ENCODE measurements at places on chromosomes 3 and 15. TPM values are rescaled to one million over a fixed set of nuclear protein-coding genes. Genes with fewer than 3 reads are reported as not detected.

- H3K4me1 ChIP-seq = no peaks in the 10 kb centered on the region
- H3K4me3 ChIP-seq = no peak overlapping the region
- H3K36me3 ChIP-seq = peaks cover 41% of the 10 kb centered on the region
- no peaks in the 10 kb centered on the region for H3K27me3 ChIP-seq
- no peak for DNase-seq
- no peak overlapping the region for H3K27ac ChIP-seq
These were observed 47.0 kb upstream of the PPIB start for GRCh38 chr15:64209680-64210334.

GRCh38 chr3:186742618-186743380 lies 25.6 kb downstream of the KNG1 start:
- DNase-seq = no peak
- no peak overlapping the region for H3K4me3 ChIP-seq
- no peaks in the 10 kb centered on the region for H3K27me3 ChIP-seq
- H3K4me1 ChIP-seq = peaks cover 6% of the 10 kb centered on the region

DNA sequence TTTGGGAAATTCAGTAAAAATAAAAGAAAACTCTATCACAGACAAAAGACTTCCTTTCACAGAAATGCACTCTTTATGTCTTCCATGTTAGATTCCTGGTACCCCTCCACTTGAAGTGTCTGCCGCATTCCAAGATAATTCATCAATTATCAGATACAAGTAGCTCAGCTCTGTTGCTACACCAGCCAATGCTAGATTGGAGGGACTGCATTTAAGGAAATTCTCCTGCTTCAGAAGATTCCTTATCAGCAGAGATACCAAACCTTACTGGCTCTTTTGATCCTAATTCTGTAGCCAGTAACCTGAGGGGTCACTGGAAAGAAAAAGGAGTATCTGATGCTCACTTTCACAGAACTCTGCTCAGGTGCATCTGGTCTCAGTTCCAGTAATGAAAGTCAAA lies 63.9 kb downstream of the TM4SF4 start:
- no peaks in the 10 kb centered on the region for H3K36me3 ChIP-seq
- H3K27ac ChIP-seq = no peak overlapping the region
- H3K27me3 ChIP-seq = no peaks in the 10 kb centered on the region
- DNase-seq = no peak
- peaks cover 63% of the 10 kb centered on the region for H3K4me1 ChIP-seq
- H3K4me3 ChIP-seq = no peak overlapping the region

- no peak for DNase-seq
- no peaks in the 10 kb centered on the region for H3K4me1 ChIP-seq
- no peak overlapping the region for H3K4me3 ChIP-seq
- H3K27me3 ChIP-seq = no peaks in the 10 kb centered on the region
These were observed 14.3 kb downstream of the GRM2 start for GRCh38 chr3:51721062-51721745.

GRCh38 chr3:50759015-50759414 lies 84.3 kb downstream of the DOCK3 start:
- H3K27ac ChIP-seq = no peak overlapping the region
- no peak overlapping the region for H3K4me3 ChIP-seq
- DNase-seq = no peak
- no peaks in the 10 kb centered on the region for H3K4me1 ChIP-seq
- H3K36me3 ChIP-seq = no peaks in the 10 kb centered on the region
- no peaks in the 10 kb centered on the region for H3K27me3 ChIP-seq

- no peak overlapping the region for H3K4me3 ChIP-seq
- no peak for DNase-seq
- H3K27me3 ChIP-seq = peaks cover 33% of the 10 kb centered on the region
- no peaks in the 10 kb centered on the region for H3K4me1 ChIP-seq
- H3K27ac ChIP-seq = no peak overlapping the region
- H3K36me3 ChIP-seq = no peaks in the 10 kb centered on the region
These were observed 11.4 kb upstream of the COMMD2 start for GRCh38 chr3:149763565-149764195.

DNA sequence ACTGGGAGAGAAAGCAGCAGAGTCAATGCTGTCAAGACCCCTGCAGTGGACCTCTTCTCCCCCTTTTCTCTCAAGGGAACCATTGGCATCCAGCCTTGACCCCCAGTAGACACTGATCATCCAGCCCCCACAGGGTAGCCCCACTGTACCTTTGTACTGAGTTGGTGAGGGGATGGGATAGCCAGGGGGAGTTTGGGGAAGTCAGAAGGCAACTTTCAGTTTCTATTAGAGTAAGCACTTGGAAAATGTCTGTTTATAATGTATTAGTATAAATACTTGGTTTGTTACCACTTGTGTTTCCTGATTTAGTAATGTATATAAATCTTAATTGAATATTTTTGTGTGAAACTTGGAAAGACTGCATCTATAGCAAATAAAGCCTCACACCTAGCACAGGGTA lies 25.0 kb downstream of the DAG1 start:
- no peak overlapping the region for H3K4me3 ChIP-seq
- no peaks in the 10 kb centered on the region for H3K27me3 ChIP-seq
- H3K4me1 ChIP-seq = peaks cover 4% of the 10 kb centered on the region
- DNase-seq = no peak

GRCh38 chr3:175456466-175456865 lies 597.3 kb downstream of the NAALADL2 start:
- no peak overlapping the region for H3K4me3 ChIP-seq
- no peaks in the 10 kb centered on the region for H3K36me3 ChIP-seq
- H3K4me1 ChIP-seq = no peaks in the 10 kb centered on the region
- no peak for DNase-seq
- H3K27me3 ChIP-seq = no peaks in the 10 kb centered on the region

- H3K36me3 ChIP-seq = no peaks in the 10 kb centered on the region
- no peak overlapping the region for H3K4me3 ChIP-seq
These were observed 985.2 kb upstream of the SEMA6D start for GRCh38 chr15:46732060-46732459.

DNA sequence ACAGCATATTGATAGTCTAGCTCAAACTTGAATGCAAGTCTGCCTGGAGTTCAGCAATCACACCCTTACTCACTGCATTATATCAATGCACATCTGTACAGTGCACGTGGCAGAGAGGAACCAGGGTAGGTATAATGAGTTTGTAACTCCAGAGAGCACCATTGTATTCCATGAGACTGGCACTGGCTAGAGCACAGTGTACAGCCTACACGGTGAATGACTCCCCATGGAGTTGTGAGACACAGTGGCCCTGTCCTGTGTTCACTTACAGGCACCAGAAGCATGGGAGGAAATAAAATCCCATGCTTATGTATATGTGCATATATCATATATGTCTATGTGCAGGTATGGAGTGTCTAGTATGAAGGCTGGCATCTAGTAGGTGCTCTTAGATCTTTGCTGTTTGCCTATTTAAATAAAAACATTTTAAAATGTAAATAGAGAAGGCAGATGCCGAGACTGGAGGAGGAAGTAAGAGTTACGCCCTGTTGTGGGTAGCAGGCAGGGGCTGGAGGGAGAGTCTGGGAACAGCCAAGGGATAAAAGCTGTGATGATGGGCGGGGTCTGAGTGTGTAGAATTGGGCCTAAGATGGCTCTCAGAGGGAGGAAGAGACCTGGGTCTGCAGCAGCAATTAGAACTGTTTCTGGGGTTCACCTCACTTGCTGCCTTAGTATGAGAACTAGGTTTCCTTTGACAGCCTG lies 360.7 kb upstream of the ICE2 start:
- H3K36me3 ChIP-seq = no peaks in the 10 kb centered on the region
- no peak overlapping the region for H3K27ac ChIP-seq
- no peak overlapping the region for H3K4me3 ChIP-seq

DNA sequence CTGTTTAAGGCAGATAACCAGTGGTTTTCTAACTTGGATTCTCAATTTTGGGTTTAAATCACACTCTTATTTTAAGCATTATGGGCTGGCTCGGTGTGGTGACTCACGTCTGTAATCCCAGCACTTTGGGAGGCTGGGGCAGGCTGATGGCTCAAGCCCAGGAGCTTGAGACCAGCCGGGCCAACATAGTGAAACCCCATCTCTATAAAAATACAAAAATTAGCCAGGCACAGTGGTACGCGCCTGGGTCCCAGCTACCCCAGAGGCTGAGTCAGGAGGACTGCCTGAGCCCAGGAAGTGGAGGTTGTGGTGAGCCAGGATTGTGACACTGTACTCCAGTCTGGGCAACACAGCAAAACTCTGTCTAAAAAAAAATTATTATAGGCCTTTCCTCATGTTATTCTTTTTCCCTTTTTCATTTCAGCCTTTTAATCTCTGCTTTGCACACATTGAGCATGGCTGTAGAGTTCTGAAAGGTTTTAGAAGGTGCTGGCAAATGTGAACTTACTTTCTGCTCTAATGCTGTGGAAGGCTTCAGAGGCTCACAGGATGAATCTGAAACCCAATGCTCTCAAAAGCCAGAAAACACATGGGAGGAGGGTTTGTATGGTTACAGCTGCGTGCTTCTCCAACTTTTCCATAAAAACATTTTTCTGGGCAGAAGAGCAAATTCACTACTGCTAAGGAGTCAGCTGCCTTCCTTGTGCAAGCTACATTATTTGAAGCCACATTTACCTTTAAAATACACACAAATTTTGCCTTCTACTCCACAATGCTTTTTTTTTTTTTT lies 32.5 kb downstream of the CHAC1 start:
- H3K4me1 ChIP-seq = no peaks in the 10 kb centered on the region
- no peak for DNase-seq
- peaks cover 89% of the 10 kb centered on the region for H3K36me3 ChIP-seq

DNA sequence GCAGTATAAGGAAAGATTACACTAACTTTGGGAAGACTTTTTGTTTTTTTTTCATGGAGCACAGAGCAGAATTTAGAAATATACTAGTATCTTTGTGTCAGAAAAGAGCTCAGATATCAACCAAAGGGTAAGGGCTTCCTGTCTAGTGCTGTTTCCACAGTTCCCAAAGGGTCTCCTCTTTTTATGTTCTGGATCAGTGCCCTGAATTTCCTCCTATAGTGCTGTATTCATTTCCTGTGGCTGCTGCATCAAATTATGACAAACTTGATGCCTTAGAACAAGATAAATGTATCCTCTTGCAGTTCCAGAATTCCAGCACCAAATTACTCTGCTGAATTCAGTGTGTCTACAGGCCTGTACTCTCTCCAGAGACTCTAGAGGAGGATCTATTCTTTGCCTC lies 219.8 kb upstream of the THRB start:
- H3K4me1 ChIP-seq = no peaks in the 10 kb centered on the region
- DNase-seq = no peak

- peak overlapping the region; percentile 31 for H3K4me3 ChIP-seq
- no peak for DNase-seq
- no peaks in the 10 kb centered on the region for H3K27me3 ChIP-seq
- no peak overlapping the region for H3K27ac ChIP-seq
These were observed 120.9 kb downstream of the CACNA2D3 start for GRCh38 chr3:54243056-54243931.

DNA sequence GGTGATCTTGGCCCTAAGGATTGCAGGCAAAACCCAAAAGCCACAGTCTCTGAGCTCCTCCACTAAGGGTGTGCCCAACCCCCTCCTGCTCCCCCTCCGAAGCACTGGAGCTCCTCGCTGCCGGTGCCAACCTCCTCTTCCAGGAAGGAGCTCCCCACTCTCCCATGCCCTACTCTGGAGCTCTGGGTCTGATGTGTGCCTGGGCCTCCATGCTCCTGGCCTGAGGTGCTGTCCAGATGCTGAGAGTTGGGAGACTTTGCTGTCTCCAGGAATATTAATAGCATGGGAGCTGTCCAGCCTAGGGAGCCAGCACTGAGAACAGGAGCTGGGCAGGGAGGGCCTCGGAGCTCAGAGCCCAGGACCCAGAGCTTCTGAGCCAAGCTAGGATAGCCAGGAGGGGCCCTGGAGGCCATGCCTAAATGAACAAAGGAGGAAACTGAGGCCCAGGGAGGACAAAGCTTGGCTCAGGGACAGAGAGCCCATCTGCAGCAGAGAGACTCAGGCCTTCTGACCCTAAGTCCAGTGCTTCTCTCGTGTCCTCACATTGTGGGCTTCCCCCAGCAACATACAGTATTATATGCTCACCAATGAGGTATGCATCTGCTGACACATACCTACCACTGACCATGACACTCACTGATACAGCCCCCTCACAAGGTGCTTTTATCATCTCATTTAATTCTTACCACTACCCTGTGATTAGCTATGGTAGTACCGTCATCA lies 36.9 kb upstream of the HERC1 start:
- no peak overlapping the region for H3K4me3 ChIP-seq
- H3K36me3 ChIP-seq = no peaks in the 10 kb centered on the region
- no peak overlapping the region for H3K27ac ChIP-seq
- no peak for DNase-seq
- no peaks in the 10 kb centered on the region for H3K4me1 ChIP-seq

DNA sequence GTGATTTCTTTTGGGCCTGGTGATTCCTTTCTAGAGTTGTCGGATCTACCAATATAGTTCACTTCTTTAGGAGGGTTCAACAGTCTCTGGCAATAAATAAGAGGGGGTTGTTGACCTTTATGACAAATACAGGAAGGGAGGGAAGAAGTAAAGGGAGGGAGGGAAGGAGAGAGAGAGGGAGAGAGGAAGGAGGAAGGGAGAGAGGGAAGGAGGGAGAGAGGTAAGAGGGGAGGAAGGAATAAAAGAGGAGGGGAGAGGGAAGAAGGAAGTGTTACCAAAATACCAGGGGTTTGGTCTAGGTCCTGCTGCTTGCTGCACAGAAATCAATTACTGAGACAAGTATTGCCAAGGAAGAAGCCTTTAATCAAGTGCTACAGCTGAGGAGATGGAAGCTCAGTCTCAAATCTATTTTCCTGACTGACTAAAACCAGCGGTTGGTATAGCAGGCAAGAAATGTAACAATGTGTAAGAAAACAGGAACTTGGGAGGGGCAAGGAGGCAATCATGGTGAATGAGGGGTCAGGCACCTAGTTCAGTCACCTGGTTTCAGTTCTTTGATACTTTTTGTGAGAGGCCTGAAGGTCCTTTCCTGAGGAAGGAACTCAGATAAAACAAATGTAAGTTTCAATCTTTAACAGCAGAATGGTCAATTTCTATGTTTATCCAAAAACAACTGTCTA lies 14.1 kb upstream of the TMEM40 start:
- H3K36me3 ChIP-seq = no peaks in the 10 kb centered on the region
- DNase-seq = no peak

- H3K36me3 ChIP-seq = no peaks in the 10 kb centered on the region
- peaks cover 9% of the 10 kb centered on the region for H3K4me1 ChIP-seq
- H3K27me3 ChIP-seq = no peaks in the 10 kb centered on the region
- peak overlapping the region; percentile 75 for H3K27ac ChIP-seq
These were observed 830 bp downstream of the SEMA4B start for GRCh38 chr15:90201944-90202375.

DNA sequence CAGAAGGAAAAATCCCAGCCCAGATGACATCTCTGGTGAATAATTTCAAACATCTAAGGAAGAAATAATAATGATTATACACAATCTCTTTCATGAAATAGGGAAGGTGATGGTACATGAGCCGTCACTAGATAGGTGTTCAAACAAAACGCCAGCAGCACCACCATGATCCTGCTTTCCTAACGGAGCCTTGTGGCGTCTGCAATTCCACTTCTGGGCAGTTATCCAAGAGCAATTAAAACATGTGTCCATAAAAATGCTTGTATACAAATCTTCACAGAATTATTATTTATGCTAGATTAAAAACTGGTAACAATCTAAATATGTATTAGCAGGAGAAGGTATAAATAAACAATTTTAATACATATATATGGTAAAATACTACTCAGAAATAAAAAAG lies 33.7 kb downstream of the RTP4 start:
- DNase-seq = no peak
- H3K4me3 ChIP-seq = no peak overlapping the region
- H3K27me3 ChIP-seq = no peaks in the 10 kb centered on the region

- no peaks in the 10 kb centered on the region for H3K27me3 ChIP-seq
- no peaks in the 10 kb centered on the region for H3K36me3 ChIP-seq
- no peak overlapping the region for H3K4me3 ChIP-seq
- no peak overlapping the region for H3K27ac ChIP-seq
These were observed 60.5 kb upstream of the CCDC50 start for GRCh38 chr3:191268737-191269136.

VILL gene
- 2.6 TPM for total RNA-seq

FAM81A gene
- total RNA-seq = 2.1 TPM

PRSS50 gene
- 0.29 TPM for total RNA-seq

SAMMSON gene
- total RNA-seq = not detected

FSIP1 gene
- 3.7 TPM for total RNA-seq

TEX55 gene
- not detected for total RNA-seq
